Stimulated activated CD4-positive, alpha-beta T cell treated with anti-CD3 and anti-CD28 coated beads, Interleukin-12 subunit alpha, Interleukin-12 subunit beta, amount 100 ng/mL, for 24 hours (primary cell): ENCODE measurements at places on chromosomes 12 and 14.

- DNase-seq, result no peak
Measured at GRCh38 chr12:67774983-67775587, 126.5 kb downstream of the DYRK2 start.

DNA sequence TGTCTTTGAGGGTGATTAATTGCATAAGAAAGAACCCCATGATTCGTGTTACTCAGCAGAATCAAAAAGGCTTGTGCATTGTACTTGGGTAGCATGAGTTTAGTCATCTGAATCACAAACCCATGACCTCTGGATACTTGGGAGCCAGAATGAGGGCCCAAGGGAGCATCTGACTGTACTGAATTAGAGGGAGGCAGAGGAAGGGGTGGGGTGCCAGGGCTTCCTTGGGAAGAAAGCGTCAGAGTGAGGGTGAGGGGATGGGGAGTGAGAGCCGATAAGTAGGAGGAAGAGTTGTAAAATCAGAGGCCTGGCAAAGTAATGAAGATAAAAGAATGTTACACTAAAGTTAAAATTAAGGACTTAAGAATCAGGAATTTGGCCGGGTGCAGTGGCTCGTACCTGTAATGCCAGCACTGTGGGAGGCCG is 29.8 kb downstream of the GPRC5D start:
- no peak for DNase-seq

DNA sequence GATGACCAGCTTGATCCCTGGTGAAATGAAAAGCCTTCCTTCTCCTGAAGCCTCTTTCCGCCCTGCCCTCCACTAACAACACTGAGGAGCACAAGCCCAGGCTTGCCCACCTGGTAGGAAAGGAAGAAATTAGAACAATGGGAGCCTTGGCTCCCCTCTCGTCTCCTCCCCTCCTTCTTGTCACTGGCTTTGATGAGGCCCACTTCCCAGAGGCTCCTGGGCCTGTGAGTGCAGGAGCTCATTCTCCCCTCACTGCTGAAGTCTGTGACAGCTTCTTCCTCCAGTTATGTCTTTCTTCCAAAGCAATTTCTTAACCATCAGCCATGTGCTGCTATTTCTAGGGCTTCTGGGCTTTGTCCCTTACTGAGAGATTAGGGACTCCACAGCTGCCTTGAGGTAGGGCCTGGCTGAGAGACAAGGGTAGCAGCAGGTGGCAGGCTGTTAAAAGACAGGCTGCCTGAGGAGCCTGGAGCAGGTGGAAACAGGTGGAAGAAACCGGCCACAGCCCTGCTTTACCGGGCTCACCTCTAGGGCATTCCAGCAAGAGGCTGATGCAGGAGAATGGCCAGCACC is 53.6 kb upstream of the SRSF5 start:
- DNase-seq, result no peak

DNA sequence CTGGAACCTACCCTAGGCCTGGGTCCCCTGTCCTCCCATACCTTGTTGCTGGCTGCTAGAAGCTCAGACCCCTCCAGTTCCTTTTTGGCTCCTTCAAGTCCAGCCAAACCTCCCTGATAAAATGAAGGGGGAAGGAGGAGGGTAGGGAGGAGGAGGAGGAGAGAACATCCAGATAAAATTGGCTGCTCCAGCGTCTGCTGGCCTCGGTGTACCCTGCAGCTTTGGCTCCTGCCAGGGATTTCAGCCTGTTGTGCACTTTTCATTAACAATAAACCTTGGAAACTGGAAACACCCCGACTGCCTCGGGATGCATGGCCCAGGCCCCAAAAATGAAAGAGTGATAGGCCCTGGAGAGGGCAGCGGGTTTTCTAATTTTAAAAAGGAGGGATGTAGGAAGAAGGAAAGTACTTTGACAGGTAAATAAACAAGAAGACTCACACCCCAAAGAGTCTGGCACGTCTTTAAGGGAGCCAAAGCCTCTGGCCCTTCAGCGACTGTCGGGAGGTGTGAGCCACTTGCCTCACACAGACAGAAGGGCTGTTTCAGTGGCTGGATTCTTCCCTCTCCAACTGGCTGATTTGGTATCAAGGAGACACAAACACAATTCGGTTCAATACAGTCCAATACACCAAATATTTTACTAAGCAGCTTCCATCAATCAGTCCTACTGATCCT is 49.8 kb downstream of the NUAK1 start:
- DNase-seq, result no peak

GRCh38 chr12:6556857-6557256 is 1.0 kb upstream of the IFFO1 start:
- no peak for DNase-seq

DNA sequence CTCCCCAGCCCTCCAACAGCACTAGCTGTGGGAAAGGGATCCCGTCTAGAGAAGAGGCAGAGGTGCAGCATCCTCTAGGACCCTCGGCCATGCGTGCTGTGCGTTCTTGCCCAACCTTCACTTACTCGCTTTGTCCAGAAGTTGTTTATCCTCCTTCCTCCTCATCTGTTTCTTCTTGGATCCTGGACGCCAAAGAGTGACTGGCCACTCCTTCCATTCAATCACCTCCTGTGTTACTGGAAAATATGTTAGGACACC is 140.5 kb downstream of the ZFP36L1 start:
- no peak for DNase-seq

DNA sequence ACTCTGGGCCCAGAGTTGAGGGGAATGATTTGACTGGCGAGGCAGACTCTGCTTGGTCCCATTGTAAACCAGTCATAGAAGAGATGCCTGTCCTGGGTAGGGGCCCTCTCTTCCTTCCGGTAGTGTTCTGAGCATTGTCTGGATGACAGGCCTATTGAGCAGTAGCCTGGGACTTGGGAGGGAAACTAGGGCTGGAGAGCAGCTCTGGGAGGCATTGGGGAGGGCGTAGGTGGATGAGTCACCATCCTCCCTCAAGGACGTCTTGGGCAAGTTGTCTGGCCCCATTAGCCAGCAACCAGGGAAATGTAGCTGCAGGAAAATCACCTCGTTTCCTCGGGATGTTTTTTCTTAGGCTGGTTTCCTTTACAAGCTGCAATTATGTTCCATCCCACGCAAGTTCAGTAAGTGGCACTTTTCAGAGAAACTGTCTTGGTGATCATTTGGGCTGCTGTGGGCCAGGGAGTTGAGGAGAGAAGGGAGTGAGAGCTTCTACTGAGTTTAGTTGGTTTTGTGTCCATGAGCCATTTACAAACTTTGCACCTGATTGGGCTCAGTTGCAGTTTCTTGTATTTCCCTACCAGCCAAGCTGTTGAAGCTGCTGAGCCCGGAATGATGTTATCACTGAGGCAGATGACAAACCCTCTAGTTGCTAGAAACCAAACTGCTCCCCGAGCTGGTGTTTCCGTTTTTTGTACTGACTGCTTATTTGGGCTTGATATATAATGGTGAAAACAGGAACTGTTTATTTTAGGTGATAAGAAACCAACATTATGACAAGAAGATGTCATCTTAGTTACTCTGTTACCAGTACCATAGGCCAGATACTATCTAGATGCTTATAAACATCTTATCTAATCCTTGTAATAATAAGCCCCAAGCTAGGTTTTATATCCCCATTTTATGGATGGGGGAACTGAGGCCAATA is 147.6 kb downstream of the CHST11 start:
- DNase-seq, result peak; percentile 42

DNA sequence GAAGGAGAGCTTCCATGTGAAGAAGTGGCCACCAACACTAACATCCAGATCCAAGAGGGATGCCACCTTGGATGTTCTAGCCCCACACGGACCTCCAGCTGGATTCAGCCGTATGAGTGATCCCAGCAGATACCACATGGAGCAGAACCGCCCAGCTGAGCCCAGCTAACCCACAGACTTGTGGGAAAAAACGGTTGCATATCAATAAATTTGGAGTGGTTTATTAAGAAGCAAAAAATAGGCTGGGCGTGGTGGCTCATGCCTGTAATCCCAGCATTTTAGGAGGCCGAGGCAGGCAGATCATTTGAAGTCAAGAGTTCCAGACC is 11.9 kb upstream of the IFT81 start:
- no peak for DNase-seq

DNA sequence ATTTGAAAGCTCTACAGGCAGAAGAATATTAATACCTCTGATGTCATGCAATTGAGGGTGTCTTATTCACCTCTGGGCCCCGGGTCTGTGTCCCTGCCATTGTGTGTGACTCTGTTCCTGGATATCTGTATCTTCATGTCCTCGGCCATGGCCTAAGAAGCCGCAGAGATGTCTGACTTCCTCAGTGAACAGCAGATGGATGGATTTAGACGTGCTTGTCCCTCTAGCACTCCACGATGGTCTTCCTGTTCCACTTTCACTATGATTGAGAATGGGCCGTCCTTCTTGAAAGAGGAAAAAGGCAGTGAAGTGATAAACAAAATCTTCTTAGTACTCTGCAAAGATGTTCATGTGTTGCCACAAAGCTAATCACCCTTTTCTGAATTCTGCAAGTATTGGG is 217.4 kb downstream of the SLC41A2 start:
- DNase-seq, result no peak

GRCh38 chr14:33556382-33557121 is 394.3 kb downstream of the EGLN3 start:
- no peak for DNase-seq

GRCh38 chr12:122976648-122976975 is 1.6 kb downstream of the OGFOD2 start:
- no peak for DNase-seq

DNA sequence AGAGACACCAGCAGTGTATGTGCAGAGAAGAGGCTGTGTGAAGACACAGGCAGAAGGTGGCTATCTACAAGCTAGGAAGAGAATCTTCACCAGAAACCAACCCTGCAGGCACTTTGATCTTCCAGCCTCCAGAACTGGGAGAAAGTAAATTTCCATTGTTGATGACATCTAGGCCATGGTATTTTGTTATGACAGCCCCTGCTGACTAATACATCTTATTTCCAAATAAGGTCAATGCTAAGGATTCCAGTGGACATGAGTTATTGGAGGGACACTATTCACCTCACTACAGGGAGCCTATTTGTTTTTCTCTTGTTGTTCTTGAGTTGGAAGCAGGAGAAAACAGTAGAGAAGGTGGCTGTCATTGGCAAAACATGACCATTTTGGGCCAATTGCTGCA is 88.5 kb upstream of the RIN3 start:
- no peak for DNase-seq

DNA sequence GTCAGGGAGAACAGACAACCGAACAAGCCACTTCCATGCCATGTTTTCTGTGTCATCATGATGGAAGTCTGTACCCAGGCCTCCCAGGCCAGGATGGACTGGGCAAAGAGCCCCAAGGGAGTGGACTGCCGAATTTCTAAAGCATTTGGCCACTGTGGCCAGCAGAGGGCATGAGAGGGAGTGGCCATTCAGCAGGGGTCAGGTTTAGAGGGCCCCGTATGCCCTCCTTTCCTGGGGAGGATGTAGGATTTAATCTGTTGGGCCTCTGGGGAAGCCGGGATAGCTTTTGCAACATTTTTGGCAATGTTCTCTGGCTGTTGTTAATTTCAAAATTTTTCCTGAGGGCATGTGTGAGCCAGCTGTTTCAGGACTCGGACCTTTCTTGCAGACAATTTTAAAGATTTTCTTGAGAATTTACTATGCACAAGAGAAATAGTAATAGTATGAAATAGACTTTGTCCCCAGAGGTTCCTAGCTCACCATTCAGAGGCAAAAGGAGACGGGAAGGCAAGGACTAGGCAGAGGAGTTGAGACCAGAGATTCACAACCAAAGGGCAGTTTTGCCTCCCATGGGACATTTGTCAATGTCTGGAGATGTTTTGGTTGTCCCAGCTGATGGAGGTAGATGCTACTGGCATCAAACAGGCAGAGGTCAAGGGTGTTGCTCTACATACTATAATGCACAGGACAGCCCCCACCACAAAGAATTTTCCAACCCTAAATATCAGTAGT is 18.0 kb downstream of the ACACB start:
- DNase-seq, result no peak

GRCh38 chr14:58513272-58513671 is 85.8 kb downstream of the KIAA0586 start:
- DNase-seq, result no peak

DNA sequence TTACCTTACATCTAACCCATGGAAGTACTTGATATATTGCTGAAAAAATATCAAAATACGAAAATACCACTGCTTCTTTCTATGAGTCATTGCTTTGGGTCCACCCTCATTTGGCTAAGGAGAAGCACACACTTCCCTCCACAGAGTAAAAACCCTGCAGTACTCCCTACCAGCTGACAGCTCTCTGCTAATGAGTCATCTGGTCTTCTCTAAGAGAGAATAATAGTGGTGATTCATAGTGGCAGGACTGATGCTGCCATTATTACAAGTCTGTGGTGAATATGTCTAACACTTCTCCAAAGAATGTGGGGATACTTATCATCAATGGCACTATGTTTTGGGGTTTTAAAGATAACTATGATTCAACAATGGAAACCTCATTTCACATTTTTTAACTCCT is 90.7 kb downstream of the PPFIA2 start:
- DNase-seq, result no peak

DNA sequence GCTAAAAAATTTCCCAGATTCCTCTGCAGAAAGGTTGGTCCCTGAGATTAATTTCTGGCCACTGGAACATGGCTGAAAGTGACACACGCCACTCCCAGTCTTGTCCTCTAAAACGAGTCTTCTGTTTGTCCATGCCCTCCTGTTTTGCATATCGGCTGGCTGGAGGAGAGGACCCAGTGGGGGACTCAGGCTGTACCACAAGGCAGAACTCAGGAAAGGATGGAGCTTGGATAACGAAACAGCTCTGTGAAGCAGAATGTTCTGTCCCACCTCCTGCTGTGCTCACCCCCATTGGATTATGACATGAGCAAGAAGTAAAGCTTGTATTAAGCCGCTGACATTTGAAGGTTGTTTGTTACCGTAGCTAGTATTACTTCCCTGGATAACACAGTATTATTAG is 856.2 kb downstream of the BCL11B start:
- no peak for DNase-seq

DNA sequence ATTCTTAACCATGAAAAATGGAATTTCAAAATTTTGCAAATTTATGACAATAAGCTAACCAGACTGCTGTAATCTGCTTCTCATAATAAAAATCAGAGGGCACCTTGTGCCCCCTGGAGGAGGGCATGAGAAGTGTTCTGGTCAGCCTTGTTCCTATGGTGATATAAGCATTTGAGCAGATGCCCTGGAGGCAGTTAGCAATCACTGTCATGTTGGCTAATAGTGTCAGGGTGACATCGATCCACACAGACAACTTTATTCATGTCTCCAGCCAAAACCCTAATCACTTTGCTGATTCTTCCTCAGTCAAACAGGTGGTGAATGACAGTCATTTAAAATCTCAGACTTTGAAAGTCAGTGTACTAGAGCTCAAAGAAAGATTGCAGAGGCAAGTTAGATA is 943.0 kb downstream of the GALC start:
- no peak for DNase-seq

GRCh38 chr14:52873065-52873464 is 77.8 kb downstream of the FERMT2 start:
- DNase-seq, result no peak

DNA sequence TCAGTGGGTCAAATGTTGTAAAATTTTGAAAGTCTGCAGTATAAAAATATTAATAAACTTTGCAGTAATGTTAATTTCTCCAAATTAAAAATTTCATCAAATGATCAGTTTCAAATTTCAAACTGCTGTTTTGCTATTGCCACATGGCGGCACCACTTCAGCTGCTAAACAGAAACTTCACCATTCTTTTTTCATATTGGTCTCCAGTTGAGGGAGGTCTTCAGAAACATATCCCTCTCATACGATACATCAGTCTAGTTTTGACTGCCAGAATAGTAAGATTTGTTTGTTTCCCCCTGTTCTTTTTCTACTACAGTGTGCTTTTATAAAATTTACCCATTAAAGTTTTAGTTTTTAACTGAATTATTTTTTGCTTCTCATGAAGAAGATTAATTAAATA is 4.2 kb upstream of the TRHDE start:
- no peak for DNase-seq

GRCh38 chr14:78829274-78829673 is 659.1 kb downstream of the NRXN3 start:
- no peak for DNase-seq
